Neural crest cell (in vitro differentiated cells): ENCODE measurements at places on chromosomes 2 and 18. TPM values are rescaled to one million over a fixed set of nuclear protein-coding genes. Genes with fewer than 3 reads are reported as not detected.
A peak's percentile ranks its signal among the peaks of the same experiment; 100 is the strongest.

The TLX2 gene
- not detected in 2 replicates for total RNA-seq

GRCh38 chr2:182666674-182667314, 49.3 kb upstream of the DNAJC10 start:
- no peaks in the 10 kb centered on the region for H3K4me1 ChIP-seq
- no peak overlapping the region for H3K4me3 ChIP-seq
- H3K27ac ChIP-seq = no peak overlapping the region

DNA sequence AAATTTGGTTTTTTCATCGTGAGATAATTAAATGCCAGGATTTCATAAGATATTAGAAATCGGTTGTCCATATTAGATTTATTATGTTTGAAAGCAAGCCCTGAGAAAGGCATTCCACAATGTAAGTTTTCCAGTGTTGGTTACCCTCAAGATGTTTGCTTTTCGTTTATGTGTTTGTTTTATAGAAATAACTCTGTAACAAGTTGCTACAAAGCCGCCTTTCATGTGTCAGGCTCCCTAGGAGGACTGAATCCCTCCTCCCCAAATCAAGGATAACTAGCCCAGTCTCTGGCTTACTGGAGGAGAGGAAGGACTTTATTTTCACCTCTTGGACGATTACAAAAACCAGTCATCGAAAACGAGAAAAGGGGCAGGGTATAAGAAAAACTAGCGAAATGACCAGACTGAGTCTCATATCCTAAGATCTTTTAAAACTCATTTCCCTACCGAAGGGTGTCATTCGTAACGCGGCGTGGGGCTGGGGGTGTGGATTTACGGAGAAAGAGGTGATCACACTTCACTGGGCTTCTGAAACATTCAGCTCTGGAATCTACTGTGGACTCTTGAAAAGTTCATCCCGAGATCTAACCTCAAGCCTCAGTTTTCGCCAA, 1.0 kb upstream of the PEX13 start:
- no peak for DNase-seq
- H3K36me3 ChIP-seq = peaks cover 4% of the 10 kb centered on the region
- H3K4me1 ChIP-seq = peaks cover 31% of the 10 kb centered on the region
- no peaks in the 10 kb centered on the region for H3K27me3 ChIP-seq
- peak overlapping the region; percentile 73 for H3K27ac ChIP-seq

DNA sequence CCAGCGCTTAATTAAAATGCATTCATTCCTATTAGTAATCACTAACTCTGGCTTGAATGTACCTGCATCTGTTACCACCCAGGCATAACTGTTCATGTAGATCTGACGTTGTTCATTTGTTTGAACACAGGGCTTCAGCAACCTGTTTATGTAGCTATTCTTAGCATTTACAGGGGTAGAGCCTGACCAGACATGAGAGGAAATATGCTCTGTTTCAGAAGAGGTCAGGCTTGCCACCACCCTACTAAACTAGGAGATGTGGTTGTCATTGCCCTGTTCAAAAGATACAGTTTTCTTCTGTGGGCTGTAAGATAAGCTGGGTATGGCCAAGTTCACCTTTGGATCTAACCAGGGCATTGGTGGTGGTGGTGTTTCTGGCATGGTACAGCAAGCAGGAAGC, 8.8 kb downstream of the MGAT5 start:
- peaks cover 17% of the 10 kb centered on the region for H3K4me1 ChIP-seq
- DNase-seq = no peak
- no peak overlapping the region for H3K4me3 ChIP-seq
- H3K27ac ChIP-seq = no peak overlapping the region
- H3K36me3 ChIP-seq = no peaks in the 10 kb centered on the region

DNA sequence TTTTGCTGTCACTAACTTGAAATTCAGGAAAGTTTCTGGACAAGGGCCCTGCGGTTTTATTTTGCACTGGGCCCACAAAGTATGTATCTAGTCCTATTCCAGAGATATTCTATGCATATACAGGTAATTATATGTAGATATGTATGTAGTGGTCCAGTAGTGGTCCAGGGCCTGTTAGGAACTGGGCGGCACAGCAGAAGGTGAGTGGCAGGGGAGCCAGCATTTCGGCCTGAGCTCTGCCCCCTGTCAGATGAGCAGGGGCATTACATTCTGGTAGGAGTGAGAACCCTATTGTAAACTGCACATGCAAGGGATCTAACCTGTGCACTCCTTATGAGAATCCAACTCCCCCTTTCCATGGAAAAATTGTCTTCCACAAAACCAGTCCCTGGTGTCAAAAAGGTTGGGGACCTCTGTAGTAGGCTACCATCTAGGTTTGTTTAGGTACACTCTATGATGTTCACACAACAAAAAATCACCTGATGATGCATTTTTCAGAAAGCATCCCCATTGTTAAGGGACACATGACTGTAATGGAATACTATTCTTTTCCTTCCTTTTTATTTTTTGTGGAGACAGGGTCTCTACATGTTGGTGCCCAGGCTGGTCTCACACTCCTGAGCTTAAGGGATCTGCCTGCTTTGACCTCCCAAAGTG, 2.8 kb upstream of the PPP4R3B start:
- peaks cover 13% of the 10 kb centered on the region for H3K4me1 ChIP-seq
- H3K36me3 ChIP-seq = no peaks in the 10 kb centered on the region
- DNase-seq = no peak
- H3K4me3 ChIP-seq = peak overlapping the region; percentile 89
- no peaks in the 10 kb centered on the region for H3K27me3 ChIP-seq
